ENCODE measurements at places on chromosomes 16 and 17.

DNA sequence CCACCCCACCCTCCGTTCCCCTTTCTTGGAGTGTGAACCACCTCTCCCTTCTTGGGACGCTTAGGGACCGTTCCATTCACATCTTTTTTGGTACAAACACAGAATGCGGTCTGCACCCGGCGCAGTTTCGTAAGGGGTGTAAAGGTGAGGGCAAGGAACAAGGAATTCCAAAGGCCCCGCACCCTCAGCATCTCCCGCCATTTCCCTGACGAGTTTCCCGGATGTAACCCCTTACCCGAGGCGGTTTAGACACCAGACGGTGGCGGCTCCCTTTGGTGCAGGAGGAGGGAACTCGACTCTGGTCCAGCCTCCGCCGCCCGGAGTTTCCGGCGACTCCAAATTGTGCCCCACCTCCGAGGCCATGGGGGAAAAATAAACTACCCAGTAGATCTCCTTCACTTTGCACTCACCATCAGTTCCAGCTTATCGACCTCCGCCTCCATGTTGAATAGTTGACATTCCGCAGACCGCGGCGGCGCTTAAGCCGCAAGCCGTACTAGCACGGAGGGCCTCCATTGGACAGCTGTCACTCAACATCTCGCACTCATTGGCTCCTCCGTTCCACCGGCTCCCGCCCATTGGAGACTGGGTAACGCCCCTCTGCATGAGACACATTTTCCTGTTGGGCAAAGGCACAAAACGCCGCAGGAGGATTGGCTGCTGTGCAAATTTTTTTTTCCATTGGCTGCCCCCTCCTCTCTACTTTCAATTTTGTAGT, at the start of gene SKA2:
SKA2 (minus strand) TSS at position 466 of the 718 bp plus-strand sequence; CDS start at position 443, 23 bp downstream.
- DNase-seq, result peak; percentile 100

- DNase-seq, result no peak
Measured at GRCh38 chr17:40937384-40937819, at the start of gene KRT23. Gene KRT23 (minus strand): TSS chr17:40937646. CDS start chr17:40936603, 1,043 bp downstream.

DNA sequence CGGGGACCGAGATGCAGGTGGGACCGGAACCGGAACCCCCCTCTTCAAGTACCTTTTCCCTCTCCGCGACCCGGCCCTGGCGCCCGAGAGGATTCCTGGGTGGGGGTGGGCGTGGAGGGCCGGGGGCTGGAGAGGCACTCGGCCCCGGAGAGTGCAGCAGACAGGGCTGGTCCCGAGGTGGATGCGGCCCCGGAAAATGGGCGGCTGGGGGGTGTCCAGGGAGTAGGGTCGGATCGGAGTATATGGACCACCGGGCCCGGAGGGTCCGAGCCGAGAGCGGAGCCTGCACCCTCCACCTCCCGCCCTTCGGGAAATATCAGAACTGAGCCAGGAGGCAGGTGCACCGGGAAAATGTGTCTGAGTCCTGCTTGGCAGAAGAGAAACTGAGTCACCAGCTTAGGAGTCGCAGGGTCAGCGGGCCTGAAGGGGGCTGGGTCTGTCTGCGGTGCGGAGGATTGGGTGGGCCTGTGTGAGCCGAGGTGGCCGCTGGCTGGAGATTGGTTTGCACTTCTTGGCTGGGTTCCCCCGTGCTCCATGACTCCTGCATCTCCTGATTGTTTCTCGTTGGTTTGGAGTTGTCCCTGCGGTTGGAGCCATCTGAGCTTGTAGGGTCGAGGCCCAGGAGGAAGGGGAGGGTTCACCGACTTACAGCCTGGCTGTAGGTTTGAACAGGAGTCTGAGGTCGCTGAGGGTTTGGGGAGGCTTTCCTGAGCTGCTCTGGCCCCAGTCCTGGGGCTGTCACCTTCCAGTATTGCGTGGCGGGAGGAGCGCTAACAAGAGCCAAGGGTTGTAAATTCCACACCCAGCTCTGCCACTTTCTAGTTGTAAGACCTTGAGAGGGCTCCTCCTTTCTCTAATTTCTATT, 518 bp downstream of the SH2B1 start:
- DNase-seq, result no peak

DNA sequence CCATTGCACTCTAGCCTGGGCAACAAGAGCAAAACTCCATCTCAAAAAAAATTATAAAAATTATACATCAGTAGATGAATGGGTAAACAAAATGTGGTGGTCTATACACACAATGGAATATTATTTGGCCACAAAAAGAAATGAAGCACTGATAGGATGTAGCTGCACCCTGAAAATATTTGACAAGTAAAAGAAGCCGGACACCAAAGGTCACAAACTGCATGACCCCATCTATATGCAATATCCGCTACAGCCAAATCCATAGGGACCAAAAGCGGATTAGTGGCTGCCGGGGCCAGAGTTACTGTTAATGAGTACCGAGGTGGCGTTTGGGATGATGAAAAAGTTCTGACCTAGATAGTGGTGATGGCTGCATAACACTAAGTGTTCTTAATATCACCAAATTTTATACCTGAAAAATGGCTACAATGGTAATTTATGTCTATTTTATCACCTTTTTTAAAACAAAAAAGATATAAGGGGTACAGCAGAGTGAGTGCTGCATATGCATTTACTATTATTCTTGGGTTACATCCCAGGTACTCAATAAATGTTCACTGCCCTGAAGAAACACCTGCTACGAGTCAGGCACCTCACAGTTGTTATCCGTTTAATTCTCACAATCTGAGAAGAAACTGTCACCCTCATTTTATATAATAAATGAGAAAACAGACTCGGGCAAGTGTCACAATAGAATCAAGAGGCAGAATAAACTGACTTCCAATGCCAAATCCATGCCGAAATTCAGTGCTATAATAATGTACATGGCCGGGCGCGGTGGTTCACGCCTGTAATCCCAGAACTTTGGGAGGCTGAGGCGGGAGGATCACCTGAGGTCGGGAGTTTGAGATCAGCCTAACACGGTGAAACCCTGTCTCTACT, 807 bp upstream of the HBQ1 start:
- DNase-seq, result no peak

DNA sequence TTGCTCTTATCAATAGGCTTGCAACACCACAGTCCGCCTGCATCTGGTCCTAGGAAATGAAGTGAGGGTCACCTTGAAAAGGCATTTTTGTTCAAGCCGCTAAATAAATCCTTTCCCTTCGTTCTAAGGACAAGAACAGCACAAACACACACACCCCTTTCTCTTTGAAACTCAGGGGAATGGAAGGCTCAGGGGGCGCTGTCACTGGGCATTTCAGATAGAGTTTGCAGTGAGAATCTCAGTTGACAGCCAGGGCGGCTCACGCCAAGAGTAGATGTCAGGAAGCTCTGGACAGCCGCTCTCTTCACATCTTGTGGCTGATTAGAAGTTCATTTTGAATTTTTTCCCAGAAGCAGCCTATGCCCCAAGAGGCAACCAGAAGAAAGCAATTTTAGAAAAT, 39.8 kb downstream of the ABAT start:
- DNase-seq, result no peak

- DNase-seq, result no peak
Measured at GRCh38 chr17:30207655-30208054, 27.8 kb downstream of the SLC6A4 start.

DNA sequence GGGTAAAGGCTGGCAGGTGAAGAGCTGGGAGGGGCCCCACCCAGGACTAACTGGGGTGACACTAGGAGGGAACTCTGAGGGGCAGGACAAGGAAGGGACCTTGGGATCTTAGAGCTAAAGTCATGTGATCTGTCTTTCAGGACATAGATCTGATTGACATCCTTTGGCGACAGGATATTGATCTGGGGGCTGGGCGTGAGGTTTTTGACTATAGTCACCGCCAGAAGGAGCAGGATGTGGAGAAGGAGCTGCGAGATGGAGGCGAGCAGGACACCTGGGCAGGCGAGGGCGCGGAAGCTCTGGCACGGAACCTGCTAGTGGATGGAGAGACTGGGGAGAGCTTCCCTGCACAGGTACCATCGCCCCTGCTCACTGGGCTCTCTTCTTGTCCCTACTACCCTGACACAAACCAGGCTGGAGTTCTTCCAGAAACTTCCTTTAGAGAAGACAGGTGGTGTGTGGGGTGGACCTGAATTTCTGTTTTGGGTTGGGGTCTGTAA, 8.1 kb downstream of the NFE2L1 start:
- DNase-seq, result no peak

DNA sequence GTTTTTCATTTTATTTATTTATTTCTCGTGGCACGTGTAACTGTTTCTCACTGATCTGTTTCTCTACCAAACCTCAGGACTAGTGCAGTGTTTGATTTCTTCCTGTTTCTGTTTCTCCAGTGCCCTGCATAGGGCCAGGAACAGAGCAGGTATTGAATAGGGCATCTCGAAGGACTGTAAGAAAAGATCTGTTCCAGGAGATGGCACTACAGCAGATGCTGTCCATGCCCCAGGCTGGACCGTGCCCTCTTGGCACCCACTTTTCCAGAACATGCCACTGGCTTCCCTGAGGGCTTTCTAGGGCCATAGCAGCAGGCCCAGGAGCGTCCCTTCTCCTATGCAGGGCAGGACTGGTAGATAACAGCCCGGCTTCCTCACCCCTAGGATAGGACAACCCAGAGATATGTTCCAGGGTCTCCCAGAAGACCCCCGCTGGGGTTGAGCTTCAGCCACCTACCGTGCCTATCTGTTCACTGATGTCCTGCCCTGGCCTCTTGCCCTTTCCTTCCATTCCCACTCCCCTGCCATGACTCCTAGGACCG, 4.4 kb downstream of the SNX20 start:
- no peak for DNase-seq
